WTC11 (cell line): ENCODE measurements at places on chromosomes 13 and 19. TPM values are rescaled to one million over a fixed set of nuclear protein-coding genes. Genes with fewer than 3 reads are reported as not detected.

The APOC4 gene
- not detected in 3 replicates for total RNA-seq

DNA sequence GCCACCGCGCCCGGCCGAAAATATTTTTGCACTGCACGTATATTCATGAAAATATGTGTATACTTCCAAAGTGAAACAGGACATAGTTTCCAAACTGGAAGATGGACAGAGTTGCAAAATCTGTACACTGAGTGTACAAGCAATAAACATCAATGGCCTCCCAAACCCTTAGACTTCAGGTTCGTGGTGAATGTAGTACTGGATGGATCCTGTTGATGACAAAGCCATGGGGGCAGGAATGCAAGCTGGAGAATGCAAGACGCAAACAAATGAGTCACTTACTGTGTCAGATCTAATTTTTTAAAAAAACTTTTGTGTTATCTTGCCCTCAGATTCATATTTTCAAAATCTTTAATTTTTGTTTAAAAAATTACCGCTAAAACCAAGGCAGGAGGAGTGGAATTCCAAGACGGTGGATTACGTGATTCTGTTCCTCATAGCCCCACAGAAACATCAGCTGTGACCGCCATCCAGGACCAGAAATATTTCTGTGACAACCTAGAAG, 12.7 kb upstream of the LILRA2 start:
- H3K27ac ChIP-seq: no peak overlapping the region
- peaks cover 28% of the 10 kb centered on the region for H3K36me3 ChIP-seq
- H3K4me3 ChIP-seq: no peak overlapping the region
- no peak for DNase-seq
- H3K4me1 ChIP-seq: no peaks in the 10 kb centered on the region

DNA sequence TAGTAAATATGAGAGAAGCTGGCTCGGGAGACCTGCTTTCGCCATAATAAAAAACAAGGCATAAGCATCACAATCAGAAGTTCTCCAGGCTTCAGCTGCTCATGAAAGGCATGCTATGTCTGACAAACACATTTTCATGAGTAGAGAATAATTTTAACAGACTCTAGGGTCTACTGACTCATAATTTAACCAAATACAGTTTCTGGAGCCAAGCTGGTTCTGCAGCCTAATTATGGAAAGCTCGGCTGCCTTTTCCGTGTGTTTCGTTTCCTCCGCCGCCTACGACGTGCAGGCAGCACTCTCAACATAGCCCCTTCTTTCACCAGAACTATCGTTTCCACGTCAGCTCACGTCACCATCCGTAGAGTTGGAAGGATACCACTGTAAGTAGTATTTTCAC, 5.7 kb downstream of the MCF2L start:
- no peaks in the 10 kb centered on the region; the same call in 1 of the 2 replicates for H3K36me3 ChIP-seq
- no peak overlapping the region for H3K4me3 ChIP-seq
- peaks cover 11% of the 10 kb centered on the region for H3K27me3 ChIP-seq

The ADM5 gene
- 5.9 to 6.7 TPM (median 6.2 TPM) in 3 replicates for total RNA-seq

The NALCN gene
- 0.11 to 0.34 TPM (median 0.33 TPM) in 3 replicates for total RNA-seq

GRCh38 chr13:78305171-78305570, 298.2 kb downstream of the POU4F1 start:
- H3K27me3 ChIP-seq: peaks cover 5% of the 10 kb centered on the region; the same call in 1 of the 2 replicates
- no peak overlapping the region for H3K27ac ChIP-seq
- DNase-seq: no peak
- peaks cover 6% of the 10 kb centered on the region for H3K4me1 ChIP-seq
- H3K36me3 ChIP-seq: no peaks in the 10 kb centered on the region
- no peak overlapping the region for H3K4me3 ChIP-seq

GRCh38 chr13:26681036-26681435, 79.5 kb downstream of the GPR12 start:
- H3K36me3 ChIP-seq: peaks cover 23% of the 10 kb centered on the region
- DNase-seq: no peak
- H3K4me1 ChIP-seq: peaks cover 26% of the 10 kb centered on the region
- H3K27me3 ChIP-seq: no peaks in the 10 kb centered on the region
- no peak overlapping the region for H3K4me3 ChIP-seq

- no peak overlapping the region for H3K27ac ChIP-seq
- no peaks in the 10 kb centered on the region for H3K4me1 ChIP-seq
- no peak overlapping the region for H3K4me3 ChIP-seq
- H3K27me3 ChIP-seq: no peaks in the 10 kb centered on the region; the same call in none of the 2 replicates
- H3K36me3 ChIP-seq: peaks cover 32% of the 10 kb centered on the region
These were observed 100.0 kb downstream of the LMO7 start for GRCh38 chr13:75736173-75736572.

GRCh38 chr13:33639158-33639557, 178.8 kb upstream of the RFC3 start:
- peak overlapping the region; percentile 1; the same call in 1 of the 2 replicates for H3K4me3 ChIP-seq
- no peaks in the 10 kb centered on the region for H3K36me3 ChIP-seq
- no peak overlapping the region; the same call in 1 of the 2 replicates for H3K27ac ChIP-seq
- peaks cover 72% of the 10 kb centered on the region for H3K4me1 ChIP-seq
- DNase-seq: no peak

GRCh38 chr13:99542788-99543406, 41.6 kb downstream of the TM9SF2 start:
- DNase-seq: no peak
- peaks cover 58% of the 10 kb centered on the region for H3K36me3 ChIP-seq
- no peak overlapping the region for H3K27ac ChIP-seq
- H3K4me1 ChIP-seq: peaks cover 6% of the 10 kb centered on the region
- no peak overlapping the region for H3K4me3 ChIP-seq
